CD4-positive, alpha-beta T cell treated with Interleukin-4 for 1 hour (primary cell): ENCODE measurements at places on chromosomes 6 and 20.
A peak's percentile ranks its signal among the peaks of the same experiment; 100 is the strongest.

- no peak for DNase-seq
These were observed 603 bp downstream of the TASP1 start for GRCh38 chr20:13638162-13638495.

DNA sequence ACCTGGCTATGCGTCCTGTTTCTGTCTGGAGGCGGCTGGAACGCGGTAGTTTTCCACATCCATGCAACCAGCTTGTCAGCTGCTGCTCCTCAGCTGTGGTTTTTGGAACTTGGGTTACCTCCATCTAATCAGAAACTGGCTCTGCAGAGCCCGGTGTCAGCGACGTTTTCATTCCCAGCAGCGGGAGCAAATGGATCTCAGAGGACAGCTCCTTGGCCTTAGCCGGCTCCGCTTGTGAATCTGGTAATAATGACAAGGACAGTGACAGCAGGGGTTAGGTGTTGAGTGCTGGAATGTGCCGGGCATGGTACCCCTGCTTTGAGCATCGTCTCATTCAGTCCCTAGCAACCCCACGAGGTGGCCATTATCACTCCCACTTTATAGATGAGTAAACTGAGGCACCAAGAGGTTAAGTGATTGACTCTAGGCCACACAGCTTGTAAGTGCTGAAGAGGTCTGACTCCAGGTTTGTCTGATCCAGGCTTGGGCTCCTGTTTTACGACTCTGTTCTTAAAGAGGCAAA is 1.3 kb downstream of the SLCO4A1 start:
- DNase-seq: no peak

- no peak for DNase-seq
These were observed 38.9 kb upstream of the STX16 start for GRCh38 chr20:58612121-58612691.

DNA sequence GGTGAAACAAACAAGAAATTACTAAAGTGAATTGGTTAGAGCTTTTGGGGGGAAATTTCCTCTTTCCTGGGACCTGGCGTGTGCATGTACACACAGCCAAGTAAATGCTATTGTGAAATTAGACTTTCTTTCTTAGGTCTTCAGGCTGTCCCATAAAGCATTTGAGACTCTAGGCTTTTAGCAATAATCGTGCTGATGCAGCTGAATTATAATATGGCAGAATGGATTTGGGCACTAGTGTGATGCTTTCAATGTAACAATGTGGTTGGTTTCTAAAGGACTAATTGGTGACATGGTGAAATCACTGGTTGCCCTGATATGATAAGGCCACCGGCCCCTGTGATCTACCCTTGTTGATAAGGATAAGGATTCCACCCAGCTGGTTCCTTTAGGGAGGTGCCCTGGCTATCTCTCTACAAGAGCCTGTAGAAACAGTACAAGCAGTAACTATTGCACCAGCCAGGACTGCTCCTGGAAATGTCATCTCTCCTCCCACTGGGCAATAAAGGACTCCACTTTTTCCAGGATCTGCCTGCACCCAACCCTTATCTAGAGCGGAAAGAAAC is 164.1 kb downstream of the TFAP2A start:
- no peak for DNase-seq

DNA sequence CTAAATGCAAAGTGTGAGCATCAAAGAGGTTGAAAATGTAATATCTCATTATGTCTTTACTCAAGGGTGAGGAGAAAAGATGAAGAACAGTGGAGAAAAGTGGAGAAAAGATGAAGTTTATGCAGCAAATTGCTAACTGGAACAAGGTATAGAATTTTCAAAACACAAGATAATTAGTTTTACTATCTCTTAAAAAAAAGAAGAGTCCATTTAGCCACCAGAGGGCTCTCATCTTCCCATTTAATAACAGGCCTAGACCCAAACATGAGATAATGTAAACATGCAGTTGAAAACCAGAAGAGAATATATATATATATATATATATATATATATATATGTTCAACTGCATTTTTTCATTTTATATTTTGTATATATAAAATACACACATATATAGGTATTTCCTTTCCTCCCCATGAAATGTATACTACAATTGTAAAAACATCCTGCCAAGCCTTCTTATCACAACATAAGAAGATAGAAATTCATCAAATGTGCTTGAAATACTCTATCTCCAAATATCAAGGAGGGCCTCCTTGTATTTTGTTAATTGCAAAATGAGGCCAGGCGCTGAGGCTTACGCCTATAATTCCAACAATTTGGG is 78.4 kb downstream of the ADTRP start:
- DNase-seq: no peak

DNA sequence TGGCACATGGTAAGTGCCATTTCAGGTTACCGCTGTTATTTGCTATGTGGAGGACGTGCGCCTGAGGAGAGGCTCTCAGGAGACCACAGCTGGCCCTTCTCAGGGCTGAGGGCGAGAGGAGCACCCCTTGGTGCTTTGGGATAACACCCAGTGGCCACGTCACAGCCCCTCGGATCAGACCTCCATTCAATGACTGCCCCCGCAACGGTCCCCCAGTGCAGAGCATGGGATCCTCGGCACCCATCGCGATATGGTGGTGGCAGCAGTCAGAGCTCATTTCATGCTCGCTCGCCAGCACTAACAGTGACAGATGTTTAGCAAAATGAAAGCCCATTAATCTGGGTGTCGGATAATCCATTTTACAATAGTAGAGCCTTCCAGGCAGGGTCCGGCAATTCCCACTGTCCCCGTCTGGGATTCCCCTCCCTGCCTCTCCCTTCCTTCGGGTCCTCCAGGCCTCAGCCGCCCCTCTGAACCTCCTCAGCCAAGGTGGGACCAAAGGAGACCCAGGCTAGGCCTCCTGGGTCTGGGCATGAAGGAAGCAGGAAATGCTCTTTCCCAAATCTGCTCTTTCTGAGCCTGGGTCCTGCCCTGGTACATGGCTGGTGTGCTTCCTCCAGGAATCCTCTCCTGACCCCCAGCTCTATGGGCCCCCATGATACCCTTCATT is 117.1 kb downstream of the GRM4 start:
- no peak for DNase-seq

DNA sequence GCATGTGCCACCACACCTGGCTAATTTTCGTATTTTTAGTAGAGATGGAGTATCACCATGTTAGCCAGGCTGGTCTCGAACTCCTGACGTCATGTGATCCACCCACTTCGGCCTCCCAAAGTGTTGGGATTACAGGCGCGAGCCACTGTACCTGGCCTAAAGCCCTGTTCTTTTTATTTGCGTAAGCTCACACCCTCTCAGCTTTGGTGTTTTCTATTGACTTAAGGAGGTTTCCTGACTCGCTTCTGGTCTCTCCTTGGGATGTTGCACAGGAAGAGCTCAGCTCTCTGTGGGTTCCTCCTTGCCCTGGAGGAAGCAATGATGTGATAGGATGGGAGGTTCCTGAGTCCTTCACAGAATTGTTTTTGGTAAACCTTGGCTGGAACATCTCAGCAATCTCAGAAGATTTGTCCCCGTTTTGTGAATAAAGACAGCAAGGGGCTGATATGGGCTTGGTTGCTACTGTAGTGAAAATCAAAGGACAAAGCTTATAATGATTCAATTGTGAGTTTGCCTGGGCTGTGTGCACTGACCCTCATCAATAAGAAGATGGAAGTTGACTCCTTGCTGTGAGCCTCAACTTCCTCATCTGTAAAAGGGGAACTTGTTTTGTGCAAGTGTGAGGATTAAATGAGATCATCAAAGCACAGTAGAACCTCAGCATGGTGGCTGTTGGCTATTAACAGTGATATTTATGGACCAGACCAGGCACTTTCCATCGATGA is 27.0 kb downstream of the TOX2 start:
- DNase-seq: peak; percentile 21

DNA sequence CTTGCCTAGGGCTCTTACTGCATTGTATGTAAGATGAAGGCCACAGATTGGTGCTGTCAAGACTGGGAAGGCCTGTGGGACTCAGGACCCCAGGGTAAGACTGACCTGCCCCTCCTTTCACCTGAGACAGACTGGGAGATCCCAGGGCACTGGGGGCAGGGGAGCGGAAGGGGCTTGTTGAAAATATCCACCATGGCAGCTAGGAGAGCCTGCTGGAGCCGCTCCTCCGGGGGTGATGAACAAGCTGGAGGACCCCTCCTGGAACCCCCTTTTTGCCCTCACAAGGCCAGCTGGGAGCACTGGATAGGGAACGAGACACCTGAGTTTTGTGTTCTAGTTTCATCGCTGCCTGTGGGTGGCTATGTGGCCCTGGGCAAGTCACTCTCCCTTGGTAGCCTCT is 9.2 kb upstream of the SDCBP2 start:
- DNase-seq: no peak

- DNase-seq: no peak
These were observed 7.5 kb upstream of the CCDC28A start for GRCh38 chr6:138765896-138766655.

DNA sequence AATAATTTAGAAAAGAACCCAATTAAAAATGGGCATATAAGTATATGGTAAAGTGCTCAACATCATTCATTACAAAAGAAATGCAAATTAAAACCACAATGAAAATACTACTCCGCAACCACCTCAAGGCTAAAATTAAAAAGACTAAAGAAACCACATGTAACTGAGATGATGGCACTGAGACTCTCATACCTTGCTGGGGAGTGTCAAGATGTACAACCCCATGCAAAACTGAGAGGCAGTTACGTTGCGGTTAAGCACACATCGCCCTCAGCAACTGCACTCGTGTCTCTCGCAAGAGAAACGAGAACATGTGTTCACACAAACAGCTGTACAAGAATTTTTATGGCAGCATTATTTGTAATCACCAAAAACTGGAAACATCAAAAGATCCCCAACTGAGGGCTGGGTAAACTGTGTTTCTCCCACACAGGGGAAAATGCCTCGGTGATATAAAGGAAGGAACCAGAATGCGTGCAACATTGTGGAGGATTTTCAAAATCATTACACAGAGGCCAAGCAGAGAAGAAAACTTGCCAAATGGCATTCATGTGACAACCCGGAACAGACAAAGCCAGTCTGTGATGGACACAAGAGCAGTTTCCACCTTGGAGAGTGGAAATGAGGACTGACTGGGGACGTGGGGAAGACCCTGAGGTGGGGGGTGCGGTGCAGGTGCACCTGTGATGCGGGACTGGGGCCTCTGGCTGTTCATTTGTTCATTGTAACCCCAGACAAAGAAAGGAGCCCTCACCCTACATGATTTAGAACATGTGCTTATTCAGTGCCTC is 144.9 kb downstream of the WDR27 start:
- DNase-seq: no peak

GRCh38 chr6:3236005-3236404 is 8.6 kb upstream of the TUBB2B start:
- DNase-seq: no peak

- no peak for DNase-seq
These were observed 52.0 kb upstream of the FYN start for GRCh38 chr6:111925296-111925695.

DNA sequence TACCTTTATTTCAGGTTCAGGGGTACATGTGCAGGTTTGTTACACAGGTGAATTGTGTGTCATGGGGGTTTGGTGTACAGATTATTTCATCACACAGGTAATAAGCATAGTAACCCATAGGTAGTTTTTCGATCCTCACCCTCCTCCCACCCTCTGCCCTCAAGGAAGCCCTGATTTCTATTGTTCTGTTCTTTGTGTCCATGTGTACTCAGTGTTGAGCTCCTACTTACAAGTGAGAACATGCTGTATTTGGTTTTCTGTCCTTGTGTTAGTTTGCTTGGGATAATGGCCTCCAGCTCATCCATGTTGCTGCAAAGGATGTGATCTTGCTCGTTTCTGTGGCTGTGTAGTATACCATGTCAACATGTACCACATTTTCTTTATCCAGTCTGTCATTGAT is 66.0 kb downstream of the STK4 start:
- DNase-seq: no peak

GRCh38 chr6:87066449-87067333 is 28.2 kb downstream of the CGA start:
- peak; percentile 24 for DNase-seq

DNA sequence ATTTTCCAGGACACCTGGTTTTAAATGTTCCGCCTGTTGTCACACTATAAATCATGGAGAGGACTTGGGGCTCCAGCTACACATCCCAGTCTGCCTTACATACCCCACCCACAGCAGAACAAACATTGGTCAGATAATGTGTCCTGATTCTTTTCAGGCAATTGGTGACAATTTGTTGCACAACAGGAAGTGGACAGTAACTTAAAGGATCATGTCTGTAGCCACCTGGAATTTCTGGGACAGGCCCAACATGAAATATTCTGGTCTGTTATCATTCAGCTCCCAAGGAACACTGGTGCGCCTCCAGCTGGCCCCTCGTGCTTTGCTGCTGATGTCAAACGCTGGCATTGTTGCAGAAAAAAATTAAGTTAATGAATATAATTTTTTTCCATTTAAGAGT is 117.2 kb downstream of the SOBP start:
- no peak for DNase-seq

- DNase-seq: no peak
These were observed 41.4 kb upstream of the CLIC5 start for GRCh38 chr6:46056906-46057529.

DNA sequence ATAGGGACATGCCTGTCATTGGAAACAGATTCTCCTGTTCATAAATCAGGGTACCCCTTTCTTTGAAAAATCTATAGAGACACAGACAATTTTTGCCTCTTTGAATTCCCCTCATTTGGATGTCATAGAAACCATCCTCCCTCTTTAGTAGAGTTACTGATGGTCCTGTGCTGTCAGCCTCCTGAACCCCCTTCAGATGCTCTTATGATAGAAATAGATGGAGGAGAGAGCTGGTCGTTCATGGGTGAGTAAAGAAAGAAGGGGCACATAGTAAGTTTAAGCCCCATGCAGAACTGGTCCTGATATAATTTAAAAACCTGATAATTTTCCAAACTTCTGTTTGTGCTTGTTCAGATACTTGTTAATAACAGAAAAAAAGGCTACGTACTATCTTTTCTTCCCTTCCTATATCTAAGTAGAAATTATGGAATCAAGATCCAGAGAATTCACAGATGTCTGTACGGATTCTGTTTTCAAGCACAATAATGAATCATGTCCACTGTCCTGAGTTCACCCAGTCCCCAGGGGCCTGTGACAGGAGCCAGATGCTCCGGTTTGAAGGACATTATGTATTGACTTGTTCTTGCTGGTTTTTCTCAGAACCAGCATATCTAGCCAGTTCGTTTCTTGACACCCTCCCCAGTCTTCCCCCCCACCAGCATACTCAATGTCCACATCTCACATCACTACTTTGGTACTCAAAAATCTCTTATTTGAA is 78.1 kb downstream of the NCOA7 start:
- DNase-seq: no peak

DNA sequence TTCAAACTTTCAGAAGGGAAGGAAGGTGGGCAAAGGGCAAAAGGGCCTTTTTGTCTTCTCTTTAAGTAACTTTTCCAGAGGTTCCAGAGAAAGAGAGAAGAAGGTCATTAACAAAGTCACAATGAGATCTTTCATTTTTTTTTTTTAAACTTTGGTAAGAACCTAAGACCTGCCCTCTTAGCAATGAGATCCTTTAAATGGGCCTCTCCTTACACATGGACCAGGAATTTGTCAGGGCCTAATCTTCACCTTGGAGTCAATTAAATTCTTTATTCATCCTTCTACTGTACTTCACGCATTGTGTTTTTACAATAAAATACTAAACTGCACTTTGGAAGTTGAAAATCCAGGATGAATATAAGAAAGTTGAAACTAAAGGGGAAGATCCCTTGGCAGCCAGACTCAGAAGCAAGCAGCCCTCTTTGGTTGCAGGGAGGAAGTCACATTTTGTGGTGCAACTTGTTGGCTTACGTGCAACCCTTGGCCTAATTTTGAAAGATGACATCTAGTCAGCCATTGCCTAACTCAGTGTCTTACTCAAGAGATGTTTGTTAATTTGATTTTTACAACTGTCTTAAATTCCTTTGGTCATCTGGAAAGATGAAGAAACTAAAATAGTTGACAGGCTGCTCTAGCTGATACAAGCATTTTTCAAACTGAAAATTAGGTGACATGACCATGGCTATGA is 11.9 kb upstream of the TMEM170B start:
- DNase-seq: peak; percentile 16
